HCT116 (cell line): ENCODE measurements at places on chromosomes 5 and 9.

DNA sequence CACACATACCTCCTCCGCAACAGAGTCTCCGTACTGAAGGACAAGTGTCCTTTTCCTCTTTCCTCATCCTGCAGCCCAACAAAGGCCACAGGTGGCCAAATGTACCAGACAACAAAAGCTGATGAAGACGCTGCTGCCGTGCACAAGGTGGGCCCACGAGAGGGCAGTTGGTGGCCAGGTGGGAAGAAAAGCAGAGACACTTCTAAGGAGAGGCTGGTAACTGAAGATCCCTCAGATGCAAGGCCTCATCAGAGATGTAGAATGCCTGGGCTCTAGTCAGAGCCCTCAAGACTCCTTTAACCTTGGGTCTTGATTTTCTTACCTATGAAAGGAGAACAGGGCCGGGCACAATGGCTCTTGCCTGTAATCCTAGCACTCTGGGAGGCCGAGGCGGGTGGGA is 75.7 kb downstream of the NRG2 start:
- DNase-seq = no peak

GRCh38 chr9:89821081-89821480 is 216.3 kb downstream of the GADD45G start:
- no peak for DNase-seq

DNA sequence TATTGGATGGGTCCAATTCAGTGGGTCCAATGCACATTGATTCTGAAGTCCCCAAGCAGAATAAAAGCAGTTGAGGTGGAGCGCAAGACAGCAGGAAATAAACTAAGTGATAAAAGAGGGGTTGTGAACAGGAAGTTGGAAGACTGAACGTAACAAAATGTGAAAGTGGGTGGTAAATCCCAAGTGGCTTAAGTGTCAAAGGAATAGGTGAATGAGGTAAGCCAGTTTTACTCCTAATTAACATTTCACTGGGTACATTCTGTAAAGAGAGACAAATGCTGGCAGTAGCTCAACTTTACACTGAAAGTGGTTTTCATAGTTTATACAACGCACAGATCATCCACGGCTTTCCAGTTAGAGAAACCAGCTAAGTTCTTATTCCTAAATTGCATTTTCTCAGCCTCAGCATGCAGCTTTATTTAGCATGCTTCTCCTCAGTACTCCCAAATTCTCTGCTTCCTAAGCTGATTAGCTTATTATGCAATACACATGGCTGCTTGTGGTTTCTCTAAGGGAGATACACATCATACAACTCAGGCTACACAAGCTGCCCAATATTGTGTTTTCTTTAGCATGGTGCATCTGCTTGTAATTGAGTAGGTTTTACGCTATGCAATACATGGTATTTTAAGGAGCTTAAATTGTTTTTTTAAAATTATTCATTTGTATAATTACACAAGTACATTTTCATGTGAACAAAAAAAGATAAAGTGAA is 34.2 kb upstream of the HSD17B4 start:
- DNase-seq = no peak

DNA sequence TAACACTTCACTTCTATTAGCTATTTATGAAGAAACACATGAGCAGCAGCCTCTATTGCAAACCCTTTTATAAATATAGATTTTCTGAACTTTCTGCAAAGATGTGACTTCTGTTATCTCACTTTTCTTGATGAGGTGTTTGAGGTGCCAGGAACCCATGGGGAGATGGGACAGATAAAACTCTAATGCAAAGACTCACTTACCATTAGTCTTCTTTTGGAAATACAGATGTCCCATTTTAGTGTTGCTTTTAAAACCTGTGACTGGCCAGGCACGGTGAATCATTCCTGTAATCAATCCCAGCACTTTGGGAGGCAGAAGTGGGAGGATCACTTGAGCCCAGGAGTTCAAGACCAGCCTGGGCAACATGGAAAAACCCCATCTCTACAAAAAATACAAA is 171.3 kb upstream of the GAS1 start:
- no peak for DNase-seq

GRCh38 chr5:181151146-181151545 is 3.8 kb downstream of the OR2V2 start:
- DNase-seq = no peak

GRCh38 chr9:117411547-117411946 is 3.3 kb downstream of the ASTN2 start:
- DNase-seq = no peak

GRCh38 chr5:5626412-5626811 is 203.9 kb downstream of the ICE1 start:
- no peak for DNase-seq

GRCh38 chr9:68932458-68932857 is 81.5 kb downstream of the PRKACG start:
- DNase-seq = no peak

GRCh38 chr9:20988671-20989315 is 42.6 kb downstream of the HACD4 start:
- DNase-seq = no peak

DNA sequence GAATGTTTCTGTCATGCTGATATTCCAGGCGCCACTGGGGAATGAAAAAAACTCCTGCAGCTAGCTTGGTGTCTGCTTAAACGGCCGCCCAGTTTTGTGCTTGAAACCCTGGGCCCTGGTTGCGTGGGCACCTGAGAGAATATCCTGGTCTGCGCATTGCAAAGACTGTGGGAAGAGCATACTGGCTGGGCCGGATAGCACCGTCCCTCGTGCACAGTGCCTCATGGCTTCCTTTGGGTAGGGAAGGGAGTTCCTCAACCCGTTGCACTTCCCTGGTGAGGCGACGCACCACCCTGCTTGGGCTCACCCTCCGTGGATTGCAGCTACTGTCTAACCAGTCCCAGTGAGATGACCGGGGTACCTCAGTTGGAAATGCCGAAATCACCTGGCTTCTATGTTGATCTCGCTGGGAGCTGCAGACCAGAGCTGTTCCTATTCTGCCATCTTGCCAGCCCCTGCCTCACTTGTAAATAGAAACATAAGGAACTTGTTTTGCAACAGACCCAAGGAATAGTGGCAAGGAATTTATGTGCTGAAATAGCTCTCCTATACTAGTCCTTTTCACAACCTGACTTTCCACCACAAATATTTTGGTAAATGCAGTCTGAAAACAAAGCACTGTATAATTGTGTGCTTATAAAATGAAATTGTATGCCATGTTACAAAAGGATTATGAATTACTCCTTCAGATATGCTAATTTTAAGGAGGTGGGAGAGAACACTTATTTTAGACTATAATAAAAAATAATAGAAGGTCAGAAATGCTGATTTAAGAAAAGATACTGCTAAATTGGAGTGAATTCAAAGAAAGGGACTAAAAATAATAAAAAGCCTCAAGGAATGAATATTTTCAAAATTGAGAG is 90.3 kb downstream of the ADAMTSL1 start:
- DNase-seq = no peak

GRCh38 chr9:84851935-84852585 is 182.5 kb downstream of the NTRK2 start:
- peak; percentile 68 for DNase-seq

DNA sequence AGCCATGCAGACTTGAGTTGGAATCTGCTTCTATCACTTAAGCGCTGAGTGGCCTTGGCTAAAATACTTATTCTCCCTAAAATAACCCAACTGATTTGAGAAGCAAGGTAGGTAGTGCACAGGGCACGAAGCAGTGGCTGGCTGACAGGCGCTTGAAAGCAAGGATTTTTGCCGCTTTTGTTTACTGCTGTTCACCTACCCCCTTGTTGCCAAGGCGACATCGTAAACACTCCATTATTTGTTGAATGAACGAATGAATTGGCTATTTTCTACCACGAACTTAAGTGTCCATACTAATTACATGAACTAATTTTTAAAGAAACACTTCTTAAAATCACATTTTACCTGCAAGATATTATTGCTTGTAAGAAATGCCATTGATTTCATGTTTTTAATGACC is 98.0 kb downstream of the ANKH start:
- no peak for DNase-seq

GRCh38 chr5:76620166-76620565 is 3.0 kb downstream of the F2RL2 start:
- no peak for DNase-seq

DNA sequence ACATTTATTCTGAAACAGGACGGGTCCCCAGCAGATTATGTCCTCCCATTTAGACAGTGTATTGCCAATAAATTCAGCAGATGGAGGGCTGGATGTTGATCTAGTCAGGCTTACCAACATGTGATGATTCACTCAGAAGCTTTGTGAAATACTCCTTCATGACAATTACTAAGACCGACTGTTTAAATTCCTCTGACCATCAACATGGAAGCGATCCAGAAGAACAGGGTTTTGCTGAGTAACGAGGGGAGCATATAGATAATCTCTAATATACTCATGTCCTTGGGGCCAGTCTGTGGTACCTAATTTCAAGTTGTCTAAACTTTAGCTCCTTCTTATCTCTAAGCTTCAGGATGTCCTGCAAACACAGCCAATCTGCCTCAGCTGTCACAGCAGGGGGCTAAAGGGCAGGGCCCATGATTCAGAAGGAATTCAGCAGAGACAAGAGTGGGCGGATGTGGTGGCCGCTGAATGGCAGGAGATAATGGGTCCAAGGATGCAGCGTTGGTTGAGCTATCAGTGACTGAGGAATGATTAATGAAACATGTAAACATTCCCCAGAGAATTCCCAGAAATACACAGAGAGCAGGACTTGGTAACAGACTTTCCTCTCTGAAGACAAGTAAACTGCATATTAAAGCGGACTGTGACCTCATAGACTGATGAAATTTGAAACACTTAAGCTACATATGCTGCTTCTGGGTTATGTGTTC is 109.4 kb downstream of the ANKRD55 start:
- peak; percentile 91 for DNase-seq

- no peak for DNase-seq
Observed at GRCh38 chr5:158155811-158156505, 297.0 kb upstream of the CLINT1 start.

GRCh38 chr9:128845186-128845931 is 15.8 kb upstream of the SPOUT1 start:
- DNase-seq = no peak

GRCh38 chr5:45508135-45508534 is 188.0 kb downstream of the HCN1 start:
- no peak for DNase-seq

- DNase-seq = no peak
Observed at GRCh38 chr9:801399-802071, 40.0 kb upstream of the DMRT1 start.

DNA sequence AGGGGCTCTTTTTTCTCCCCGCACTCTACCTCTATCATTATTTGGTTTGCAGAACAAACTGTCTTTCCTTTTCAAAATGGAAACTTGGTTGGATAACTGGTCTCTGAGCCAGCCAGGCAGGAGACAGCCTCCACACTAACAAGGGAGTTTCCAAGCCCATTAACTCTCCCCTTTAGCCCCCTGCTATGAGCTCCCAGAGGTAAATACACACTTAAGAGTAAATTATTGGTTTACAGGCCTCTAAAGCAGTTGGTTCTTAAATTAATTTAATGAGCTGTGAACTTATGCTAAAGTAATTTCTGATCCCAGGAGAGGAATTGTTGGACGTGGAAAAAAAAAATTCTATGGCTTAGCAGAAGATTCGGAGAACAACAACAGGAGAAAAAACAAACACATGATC is 30.3 kb downstream of the EPB41L4A start:
- DNase-seq = no peak

- peak; percentile 34 for DNase-seq
Observed at GRCh38 chr5:138503487-138504270, 38.4 kb downstream of the EGR1 start.

DNA sequence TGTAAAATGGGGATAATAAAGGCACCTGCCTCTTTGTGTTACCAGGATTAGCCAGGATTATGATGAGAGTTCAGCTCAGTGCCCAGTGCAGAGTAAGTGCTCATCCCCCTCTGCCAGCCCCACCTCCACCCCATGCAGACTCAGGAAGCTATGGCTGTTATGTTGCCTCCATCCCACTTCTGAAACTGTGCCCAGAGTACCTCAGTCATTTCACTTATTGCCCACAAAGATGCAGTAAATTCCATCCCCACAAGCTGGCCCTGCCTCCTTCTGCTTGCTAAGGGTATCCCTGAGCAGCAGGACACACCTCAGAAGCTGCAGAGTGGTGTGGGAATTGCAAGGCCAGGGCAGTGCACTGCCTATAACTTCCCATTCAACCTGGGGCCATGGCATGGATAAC is 415.1 kb downstream of the SPOCK1 start:
- no peak for DNase-seq

GRCh38 chr9:17824191-17824590 is 245.3 kb downstream of the SH3GL2 start:
- no peak for DNase-seq

GRCh38 chr5:140609126-140609525 is 23.8 kb downstream of the CD14 start:
- DNase-seq = no peak

DNA sequence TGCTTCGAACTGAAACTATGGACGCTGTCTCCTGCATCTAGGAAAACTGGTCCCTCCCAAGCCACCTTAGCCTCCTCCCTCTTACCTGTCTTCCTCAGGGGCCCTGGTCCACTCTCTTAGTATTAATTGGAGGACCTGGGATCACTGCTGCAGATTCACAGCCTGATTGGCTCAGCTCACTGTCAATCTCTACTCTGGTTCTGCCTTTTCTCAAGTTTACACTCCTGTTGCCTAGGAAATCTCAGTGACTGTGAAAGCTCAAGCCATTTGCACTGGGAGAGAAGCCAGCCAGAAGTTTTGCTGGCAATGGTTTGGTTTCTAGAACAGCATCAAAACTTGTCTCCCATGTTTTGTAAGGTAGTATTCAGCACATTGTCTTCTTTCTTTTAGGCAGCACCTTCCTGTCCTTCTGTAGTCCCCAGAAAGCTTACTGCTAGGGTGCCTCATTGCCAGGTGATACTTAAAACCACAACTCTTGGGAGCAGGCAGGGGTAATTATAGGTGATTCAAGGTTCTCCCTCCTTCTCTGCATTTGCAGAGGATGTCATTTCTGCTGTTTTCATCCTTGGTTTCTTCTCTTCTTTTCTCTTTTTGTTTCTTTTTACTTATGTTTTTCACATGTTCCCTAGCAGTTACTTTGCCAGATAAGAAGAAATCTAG is at the start of gene CAPSL:
CAPSL (minus strand) TSS at position 55 of the 660 bp plus-strand sequence. CDS start 17,502 bp downstream, outside the sequence.
- DNase-seq = peak; percentile 36

- no peak for DNase-seq
Observed at GRCh38 chr5:118185018-118185417, 803.3 kb downstream of the DTWD2 start.

DNA sequence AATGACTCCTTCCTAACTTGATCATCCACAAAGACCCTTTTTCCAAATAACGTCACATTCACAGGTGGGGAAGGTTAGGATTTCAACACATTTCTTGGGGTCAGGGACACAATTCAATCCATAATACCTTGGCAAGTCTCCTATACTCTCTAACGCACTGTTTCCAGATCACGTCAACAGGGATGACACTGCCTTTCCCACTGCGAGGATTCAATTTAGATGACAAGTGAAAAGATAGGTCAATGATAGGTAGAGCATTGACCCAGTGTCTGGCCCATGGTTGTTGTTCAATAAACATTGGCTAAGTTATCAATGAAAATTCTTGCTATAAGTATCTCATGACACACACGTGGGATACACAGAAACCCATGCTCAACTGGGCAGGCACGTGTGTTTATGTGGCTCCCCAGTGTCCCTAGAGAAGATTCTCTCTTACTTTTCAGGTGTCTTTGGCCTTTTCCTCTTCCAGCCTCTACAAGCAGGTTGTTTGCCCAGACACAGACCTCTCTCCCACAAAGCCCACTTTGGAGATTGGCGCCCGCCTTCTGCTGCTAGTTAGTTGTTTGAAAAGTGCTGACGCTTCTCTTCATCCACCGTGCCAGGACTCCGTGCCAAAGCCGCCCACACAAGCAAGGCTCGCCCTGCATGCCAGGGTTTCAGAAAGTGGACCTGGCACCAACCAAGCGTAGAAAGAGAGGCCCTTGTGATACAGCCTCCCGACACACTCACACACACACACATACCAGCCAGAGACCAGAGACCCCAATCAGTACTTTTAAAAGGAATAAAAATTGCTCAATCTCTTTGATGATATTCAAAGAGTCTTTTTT is 594.5 kb downstream of the BNC2 start:
- DNase-seq = no peak
